Stimulated activated CD8-positive, alpha-beta memory T cell treated with anti-CD3 and anti-CD28 coated beads, Interleukin-4, amount 100 ng/mL, for 48 hours (primary cell): ENCODE measurements at places on chromosomes 11 and 22.

DNA sequence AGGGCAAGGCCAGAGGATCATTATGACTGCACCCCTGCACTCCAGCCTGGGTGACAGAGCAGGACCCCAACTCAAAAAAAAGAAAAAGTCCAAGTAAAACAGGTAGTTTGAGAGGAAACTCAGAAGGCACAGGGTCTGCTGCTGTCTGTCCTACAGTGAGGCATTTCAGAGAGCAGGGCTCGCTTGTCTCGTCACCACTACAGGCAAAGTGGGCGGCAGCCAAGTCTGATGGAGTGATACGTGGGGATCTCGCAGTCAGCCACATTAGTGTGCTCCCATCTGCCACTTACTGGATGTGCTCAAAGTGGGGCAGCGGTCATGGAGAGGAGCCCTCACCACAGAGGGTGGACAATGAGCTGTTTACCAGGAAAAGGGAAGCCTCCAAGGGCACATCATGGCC lies 42.1 kb downstream of the PI4KA start:
- DNase-seq, result no peak

DNA sequence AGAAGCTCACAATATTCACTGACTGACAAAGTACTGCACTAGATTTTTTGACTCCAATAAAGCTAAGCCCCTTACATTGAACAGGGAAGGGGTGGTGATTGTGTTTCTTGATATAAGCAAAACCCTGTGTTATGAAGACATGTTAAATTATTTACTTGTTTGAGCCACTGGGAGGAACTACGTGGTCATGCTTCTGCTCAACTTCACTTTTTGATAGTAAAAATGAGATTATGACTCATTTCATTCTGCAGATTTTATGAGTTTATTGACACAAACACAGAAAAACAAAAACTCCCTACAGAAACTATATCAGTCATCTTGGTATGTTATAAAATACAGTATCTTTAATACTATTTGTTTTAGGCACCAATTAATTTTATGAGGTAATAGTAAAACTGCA lies 124.7 kb downstream of the CADM1 start:
- DNase-seq, result no peak

GRCh38 chr11:20559523-20560300 lies 39.7 kb upstream of the SLC6A5 start:
- no peak for DNase-seq

GRCh38 chr11:83493917-83494316 lies 207.8 kb upstream of the CCDC90B start:
- DNase-seq, result no peak

GRCh38 chr11:70265341-70265740 lies 5.1 kb upstream of the PPFIA1 start:
- no peak for DNase-seq

DNA sequence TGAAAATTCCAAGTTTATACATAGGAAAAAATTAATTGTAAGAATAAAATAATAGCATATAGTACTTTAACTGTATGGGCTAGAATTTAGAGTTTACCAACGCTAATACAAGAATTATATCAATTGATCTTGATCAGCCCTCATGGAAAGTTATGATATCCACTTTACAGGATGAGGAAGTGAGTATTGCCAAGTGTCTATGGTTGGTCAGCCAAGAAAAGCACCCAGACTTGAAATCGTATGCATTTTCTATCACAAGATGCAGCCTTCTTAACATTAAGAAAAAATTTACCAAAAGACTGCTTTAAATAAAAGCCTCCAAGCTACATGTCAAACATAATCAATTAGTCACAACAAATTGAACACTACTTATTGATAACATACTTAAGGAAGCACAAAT lies 53.0 kb downstream of the DDI1 start:
- DNase-seq, result no peak

- DNase-seq, result no peak
These were observed 442.9 kb upstream of the RAG2 start for GRCh38 chr11:37040921-37041320.

GRCh38 chr11:10534316-10534715 lies 6.7 kb downstream of the RNF141 start:
- no peak for DNase-seq

- no peak for DNase-seq
These were observed 24.9 kb upstream of the C11orf58 start for GRCh38 chr11:16713594-16713993.

DNA sequence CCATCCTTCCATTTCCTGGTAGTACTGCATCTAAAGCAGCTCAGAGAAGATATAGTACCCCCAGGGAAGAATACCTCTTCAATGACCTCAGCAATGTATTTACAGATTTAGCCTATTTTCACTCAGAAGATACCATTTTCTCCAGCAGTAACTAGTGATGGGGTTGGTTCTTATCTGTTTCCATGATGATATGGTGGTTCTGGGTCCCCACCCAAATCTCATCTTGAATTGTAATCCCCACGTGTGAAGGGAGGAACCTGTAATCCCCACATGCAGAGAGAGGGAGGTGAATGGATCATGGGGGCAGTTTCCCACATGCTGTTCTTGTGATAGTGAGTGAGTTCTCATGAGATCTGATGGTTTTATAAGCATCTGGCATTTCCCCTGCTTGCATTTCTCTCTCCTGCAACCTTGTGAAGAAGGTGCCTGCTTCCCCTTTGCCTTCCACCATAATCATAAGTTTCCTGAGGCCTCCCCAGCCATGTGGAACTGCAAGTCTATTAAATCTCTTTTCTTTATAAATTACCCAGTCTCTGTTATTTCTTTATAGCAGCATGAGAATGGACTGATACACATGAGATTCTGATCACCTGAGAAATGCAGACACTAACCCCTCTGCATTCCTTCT lies 139.2 kb downstream of the CCDC81 start:
- DNase-seq, result no peak

- DNase-seq, result no peak
These were observed 57.3 kb downstream of the TP53I11 start for GRCh38 chr11:44893308-44893822.

DNA sequence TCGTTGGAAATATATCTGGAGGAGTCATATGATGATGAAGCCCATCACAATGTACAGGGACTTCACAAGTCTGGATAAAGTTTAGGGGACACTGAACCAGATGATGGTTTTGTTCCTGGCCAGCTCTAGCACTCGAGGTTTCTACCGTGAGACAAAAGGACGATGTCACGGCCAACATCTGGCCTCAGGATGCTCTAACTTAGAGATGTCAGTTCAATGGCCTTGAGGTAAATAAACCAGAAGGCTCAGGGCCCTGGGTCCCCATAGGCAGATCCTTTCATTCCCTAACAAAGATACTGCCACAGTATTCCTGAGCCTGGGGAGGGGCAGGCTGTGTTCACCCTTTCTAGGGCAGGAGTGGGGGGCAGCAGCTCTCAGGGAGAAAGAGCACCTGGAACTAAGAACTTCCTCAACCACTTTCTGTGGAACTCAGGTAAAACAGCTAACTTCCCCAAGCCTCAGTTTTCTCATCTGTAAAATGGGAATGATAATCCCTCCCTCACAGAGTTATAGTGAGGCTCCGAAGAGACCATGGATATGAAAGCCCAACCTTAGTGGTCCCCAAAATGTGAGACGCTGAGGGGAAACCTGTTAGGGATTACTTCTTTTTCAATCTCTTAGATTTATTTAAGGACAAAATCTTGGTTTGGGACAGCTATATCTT lies 18.3 kb downstream of the MS4A10 start:
- DNase-seq, result no peak

DNA sequence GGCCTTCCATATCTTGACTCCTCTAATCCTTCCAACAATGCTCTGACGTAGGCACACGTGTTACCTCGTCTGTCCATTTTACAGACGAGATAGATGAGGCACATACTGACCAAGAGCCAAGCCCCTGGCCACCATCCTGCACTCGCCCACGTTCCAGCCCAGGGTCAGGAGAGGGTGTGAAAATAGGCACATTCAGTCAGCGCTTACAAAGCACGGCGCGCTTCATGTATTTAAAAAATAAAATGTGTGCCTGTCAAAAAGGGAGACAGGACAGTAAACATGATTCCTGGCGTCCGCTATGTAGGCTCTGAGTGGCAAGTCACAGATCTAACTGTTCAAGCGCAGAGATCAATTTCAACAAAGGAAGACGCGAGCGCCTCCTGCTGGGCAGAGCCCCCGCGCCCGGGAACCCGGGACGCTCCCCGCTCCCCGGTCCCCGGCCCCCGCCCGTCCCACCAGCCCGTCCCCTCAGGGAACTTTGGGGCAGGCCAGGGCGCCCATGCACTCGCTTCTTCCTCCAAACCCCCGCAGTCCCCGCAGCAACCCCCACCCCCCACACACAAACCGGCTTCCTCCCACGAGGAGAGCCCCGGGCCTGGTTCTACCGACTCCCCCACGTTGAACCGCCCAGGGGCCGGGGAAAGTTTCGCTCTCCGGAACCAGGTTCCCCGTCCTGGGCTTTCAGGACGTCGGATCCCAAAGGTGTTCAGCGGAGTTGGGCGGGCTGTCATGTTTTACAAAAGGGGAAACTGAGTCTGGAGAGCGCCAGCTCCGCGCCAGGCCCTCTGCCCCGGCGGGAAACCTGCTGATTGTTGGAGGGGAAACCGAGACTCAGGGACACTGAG lies 10.4 kb upstream of the C1QTNF6 start:
- DNase-seq, result peak; percentile 99

DNA sequence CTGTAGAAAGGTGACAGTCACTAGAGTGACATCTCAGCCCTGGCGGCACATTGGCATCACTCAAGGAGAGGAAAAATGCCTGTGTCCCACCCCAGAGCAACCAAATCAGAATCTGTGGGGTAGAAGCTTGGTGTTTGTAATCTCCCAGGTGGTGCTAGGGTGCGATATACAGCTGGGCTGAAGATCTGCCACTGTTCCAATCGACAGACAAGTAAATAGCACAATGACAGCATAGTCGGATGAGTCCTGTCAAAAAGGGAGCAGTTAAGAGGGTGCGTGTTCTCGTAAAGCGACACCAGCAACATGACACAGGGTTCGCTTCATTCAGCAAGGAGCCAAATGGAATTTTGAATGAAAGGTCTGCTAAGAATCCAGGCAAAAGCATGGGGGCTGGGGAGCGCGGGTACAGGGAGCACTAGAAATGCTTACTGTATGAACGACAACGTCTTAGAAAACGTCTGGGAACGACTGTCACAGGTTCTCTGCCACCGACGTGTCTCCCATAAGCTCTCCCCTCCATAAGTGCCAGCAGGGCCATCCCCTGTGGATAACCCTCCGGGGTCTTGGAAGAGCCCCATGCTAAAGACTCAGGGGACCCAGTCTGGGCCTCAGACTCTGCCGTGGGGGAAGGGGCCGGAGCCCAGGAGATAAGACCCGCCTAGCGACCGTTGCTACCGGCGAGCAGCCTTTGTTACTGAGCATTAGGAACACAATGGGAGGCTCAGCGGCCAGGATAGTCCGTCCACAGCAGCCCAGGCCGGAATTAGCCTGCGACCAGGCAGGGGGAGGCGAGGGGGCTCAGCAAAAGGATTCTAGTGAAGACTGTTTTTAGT lies 20.8 kb downstream of the ADA2 start:
- no peak for DNase-seq

DNA sequence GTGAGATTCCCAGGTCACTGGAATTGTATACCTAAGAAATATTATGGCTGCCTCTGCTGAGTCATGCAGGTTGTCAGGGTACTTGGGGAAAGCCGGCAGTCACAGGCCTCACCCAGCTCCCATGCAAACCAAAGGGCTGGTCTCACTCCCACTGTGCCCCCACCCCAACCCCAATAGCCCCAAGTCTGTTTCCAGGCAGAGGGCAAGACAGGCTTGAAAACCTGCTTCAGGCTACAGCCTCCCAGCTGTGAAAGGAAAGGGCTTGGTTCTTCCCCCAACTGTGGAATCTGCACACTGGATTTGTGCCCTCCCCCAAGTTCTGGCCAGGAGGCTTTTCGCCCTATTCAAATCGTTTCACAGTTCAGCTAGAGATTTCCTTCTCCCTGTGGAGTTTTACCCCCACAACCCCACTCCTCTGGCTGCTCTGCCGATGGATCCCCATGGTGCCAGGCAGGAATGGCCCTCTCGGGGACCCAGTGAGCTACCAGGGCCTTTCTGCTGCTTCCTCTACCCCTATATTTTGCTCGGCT lies 37.0 kb upstream of the ABTB2 start:
- DNase-seq, result no peak

DNA sequence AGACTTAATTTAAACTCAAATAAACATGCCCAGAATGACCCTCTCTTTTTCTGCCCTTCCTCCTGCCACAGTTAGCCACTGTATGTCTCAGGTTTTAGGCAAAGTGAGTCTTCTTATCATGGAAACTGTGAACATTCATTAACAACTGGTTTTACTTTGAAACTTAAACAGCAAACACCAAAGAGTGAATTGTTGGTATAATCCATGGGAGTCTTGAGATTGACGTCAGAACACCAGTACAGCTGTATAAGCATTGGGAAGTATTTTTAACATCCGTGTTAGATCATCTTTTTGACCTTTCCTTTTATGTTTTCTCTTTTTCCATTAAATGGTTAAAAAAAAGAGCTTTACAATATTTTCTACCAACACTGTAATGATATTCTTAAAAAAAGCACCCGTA lies 38.9 kb downstream of the ARHGEF12 start:
- no peak for DNase-seq

DNA sequence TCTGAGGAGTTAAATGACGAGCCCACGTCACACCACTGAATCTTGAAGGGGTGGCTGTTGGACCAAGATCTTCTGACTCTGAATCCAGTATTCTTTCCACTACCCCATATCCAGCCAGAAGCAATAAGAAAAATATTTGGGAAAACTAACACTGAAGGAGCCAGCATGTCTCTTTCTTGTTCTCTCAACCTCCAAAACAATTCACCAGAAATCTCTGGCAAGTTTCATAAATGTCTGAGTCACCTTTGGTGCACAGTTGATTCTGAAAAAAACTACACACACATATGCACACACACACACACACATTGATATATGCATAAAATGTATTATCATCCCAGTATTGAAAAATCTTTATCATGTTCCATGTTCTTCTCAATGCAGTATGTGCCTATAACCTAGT lies 104.3 kb upstream of the BLID start:
- DNase-seq, result no peak

- DNase-seq, result no peak
These were observed 180.6 kb upstream of the ARHGAP20 start for GRCh38 chr11:110892741-110893285.

- no peak for DNase-seq
These were observed 202.1 kb downstream of the NXPE2 start for GRCh38 chr11:114880442-114880841.

- DNase-seq, result no peak
These were observed 8.2 kb upstream of the LAYN start for GRCh38 chr11:111532365-111532709.

- no peak for DNase-seq
These were observed 282.1 kb downstream of the MIAT start for GRCh38 chr22:26939466-26939865.

GRCh38 chr11:119743006-119743405 lies 14.0 kb upstream of the NECTIN1 start:
- no peak for DNase-seq

- no peak for DNase-seq
These were observed 1.5 kb downstream of the LMF2 start for GRCh38 chr22:50505776-50506610.

DNA sequence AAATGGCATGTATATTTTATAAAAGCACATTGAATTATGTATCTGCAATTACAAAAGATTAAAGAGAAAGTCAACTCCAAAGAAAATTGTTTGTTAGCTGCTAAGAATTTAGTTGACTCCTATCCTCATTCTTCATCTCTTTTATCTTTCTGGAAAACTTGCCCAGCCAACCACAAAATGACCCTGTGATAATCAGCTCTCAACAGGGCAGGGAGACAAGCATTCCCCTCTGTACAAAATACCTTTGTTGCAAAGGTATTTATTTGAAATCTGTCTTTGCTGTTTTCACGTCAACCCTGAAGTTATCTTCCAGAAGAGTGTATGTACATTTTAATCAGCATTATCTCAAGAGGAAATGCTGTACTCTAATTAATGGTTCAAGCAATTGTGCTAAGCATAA lies 191.1 kb upstream of the DDI1 start:
- no peak for DNase-seq

GRCh38 chr22:19880786-19881569 lies 26.3 kb upstream of the GNB1L start:
- no peak for DNase-seq
